ENCODE measurements at places on chromosomes 6 and 20.

DNA sequence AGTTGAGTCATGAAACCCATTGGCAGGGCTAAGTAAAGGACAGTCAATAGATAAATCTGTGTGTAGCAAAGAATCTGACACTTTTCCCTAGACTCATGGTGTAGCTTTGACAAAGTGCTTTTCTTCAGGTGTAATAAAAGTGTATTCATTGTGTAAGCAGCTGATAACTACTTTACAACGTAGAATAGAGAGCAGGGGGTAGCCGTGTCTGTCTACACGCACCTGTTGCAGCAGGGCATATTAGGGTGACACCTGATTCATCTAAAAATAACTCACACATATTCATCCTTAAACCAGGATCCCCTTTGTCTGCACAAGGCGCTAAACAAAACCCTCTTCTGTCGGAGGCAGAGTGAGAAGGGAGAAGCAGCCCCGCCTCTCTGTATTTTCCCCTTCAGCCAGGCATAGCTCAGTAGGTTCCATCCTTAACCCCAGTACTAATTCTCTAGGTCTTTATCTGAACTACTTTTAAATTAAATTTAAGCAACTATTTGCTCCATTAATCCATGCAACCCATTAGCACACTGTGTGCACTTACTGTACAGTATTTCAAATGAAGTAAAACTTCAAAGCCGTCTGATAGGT is 306.7 kb upstream of the SASH1 start:
- no peak for DNase-seq

DNA sequence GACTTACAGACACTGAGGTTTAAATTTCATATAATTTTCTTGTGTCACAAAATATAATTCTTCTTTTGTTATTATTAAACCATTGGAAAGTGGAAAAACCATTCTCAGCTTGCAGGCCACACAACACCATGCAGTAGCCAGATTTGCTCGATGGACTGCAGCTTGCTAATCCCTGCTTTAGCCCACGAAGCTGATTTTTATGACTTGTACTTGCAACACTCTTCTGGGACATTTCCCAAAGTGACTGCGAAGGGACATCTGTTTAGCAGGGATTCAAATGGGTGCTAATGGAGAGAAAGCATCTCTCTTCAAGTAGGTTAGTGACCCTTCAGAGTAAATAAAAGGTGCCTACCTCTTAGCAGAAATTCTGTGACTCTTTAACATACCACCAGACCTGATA is 304.6 kb upstream of the ZFP64 start:
- DNase-seq, result no peak

- DNase-seq, result no peak
These were observed 221.7 kb upstream of the TAB2 start for GRCh38 chr6:149095842-149096241.

DNA sequence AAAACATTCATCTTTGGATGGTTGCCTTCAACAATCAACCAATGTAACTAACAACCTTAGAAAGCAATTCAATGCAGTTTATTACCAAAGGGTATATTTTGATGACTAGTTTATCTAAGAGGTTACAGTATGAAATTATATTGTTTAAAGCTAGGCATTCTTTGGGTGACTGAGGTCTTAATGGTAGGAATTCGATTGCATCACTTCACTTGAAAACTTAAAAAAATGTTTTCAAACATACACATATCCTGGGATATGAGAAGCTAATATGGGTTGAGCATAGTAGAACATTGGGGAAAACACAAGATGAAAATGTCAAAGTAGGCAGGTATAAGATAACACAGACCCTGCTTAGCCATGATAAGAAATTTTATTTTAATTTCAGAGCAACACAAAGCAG is 144.6 kb upstream of the BMP5 start:
- DNase-seq, result no peak

DNA sequence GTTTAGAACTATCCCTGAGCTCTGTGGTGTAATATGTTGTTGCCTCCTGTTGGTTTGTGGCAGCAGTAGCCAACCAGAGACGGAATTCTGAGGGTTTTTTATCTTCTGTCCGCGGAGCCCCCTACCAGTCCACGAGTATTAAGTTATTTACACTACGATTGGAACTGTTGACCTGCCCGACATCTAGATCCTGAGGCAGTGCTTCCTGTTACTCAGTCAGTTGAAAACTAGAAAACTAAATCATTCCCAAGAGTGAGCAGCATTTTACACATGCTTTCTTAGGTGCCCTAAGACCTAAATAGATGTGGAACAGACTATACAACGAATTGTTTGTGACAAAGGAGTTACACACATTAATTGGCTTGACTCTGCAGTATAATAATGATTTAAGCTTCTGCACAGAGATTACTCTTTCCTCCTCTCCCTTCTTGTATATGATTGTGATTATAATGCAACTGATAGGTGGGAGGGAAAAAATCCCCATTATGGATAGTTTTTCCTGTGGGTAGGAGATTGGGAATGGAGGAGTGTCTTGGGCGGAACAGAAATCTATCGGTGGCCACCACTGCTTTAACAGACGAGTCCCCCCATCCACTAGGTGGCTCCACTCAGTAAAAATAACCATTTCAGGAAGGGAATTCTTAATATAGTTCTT is 1.7 kb downstream of the LOC128125822 start:
- DNase-seq, result peak; percentile 28

DNA sequence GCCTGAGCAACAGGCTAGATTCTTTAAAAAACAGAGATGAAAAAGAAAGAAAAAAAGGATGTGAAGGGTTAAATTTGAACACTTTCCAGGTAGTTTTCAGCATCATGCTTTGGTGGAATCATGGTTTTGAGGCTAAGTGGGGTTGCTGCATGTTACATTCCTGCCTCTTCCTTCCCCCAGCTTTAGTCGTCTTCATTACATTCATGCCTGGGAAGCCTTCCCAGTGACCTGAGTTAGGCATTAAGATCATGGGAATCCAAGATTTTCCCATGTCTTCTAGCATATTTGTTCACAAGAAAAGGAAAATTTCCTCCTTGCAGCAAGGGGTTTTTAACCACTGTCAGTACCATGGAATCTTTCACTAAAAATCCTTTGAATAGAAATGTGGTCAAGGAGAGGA is 12.0 kb downstream of the TPX2 start:
- DNase-seq, result no peak

GRCh38 chr20:42401613-42402012 is 783.4 kb upstream of the CHD6 start:
- no peak for DNase-seq
